Activated naive CD8-positive, alpha-beta T cell treated with anti-CD3 and anti-CD28 coated beads for 36 hours (primary cell): ENCODE measurements at places on chromosomes 16 and 17. TPM values are rescaled to one million over a fixed set of nuclear protein-coding genes. Genes with fewer than 3 reads are reported as not detected.

DNA sequence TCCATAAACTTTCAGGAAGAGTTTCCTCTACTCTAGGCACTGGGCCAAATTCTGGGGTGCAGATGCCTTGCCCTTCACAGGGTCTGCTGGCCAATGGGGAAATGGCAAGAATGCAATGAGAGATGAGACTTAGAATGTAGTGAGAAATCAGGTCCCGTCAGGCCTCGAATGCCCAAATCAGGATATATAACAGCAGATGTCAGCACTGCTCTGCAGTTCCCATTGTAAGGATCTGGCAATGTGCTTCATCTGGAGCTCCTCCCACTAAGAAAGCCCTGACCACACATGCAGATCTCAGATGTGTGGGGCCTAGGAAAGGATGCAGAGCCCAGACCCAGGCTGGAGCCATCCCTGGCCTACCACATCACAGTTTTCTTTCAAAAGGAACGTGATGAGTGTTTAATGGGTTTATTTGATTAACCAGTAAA is 13.9 kb upstream of the LPCAT2 start:
- H3K36me3 ChIP-seq = no peaks in the 10 kb centered on the region
- no peak overlapping the region for H3K27ac ChIP-seq
- H3K27me3 ChIP-seq = peaks cover 8% of the 10 kb centered on the region
- DNase-seq = no peak
- H3K4me3 ChIP-seq = no peak overlapping the region

DNA sequence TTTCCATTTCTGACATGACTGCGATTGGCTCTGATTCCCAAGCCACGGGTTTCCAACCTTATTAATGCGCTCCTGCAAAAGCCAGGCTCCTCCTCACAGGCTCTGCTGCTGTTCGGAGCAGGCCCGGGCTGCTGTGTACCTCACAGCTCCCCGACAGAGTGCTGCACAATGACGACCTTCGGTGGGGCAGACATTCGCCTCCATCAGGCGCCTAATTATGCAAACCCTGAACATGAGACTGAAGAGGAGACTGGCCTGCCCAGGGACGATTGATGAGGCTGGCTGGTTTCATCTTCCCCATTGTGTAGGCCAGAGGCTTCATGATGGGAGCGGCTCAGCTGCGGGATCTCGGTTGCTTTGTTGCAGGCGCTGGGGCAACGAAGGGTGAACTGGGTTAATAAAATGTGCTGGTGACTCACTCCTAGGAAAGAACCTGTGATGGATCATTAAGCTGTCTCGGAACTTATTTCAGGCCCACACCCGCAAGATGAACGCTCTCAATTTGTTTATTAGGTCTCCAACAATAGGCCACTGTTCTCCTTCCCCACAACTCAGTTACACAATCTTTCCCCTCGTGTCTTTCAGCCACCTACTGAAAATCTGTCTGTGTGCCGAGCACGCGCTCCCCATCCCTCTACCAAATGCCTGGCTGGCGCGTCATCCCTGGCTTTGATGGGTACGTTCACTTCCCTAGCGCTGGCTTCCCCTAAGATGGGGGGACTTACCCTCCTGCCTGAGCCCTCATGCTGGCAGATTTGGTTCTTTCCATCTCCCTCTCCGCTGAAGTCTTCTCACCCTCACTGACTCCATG is 27.2 kb upstream of the TOB1 start:
- DNase-seq = no peak
- H3K27me3 ChIP-seq = no peaks in the 10 kb centered on the region
- H3K27ac ChIP-seq = no peak overlapping the region
- H3K36me3 ChIP-seq = no peaks in the 10 kb centered on the region

- H3K27me3 ChIP-seq = peaks cover 77% of the 10 kb centered on the region
- no peak for DNase-seq
- no peaks in the 10 kb centered on the region for H3K36me3 ChIP-seq
- no peak overlapping the region for H3K27ac ChIP-seq
- peaks cover 2% of the 10 kb centered on the region for H3K4me1 ChIP-seq
Observed at GRCh38 chr17:49012769-49013255, 15.6 kb downstream of the IGF2BP1 start.

DNA sequence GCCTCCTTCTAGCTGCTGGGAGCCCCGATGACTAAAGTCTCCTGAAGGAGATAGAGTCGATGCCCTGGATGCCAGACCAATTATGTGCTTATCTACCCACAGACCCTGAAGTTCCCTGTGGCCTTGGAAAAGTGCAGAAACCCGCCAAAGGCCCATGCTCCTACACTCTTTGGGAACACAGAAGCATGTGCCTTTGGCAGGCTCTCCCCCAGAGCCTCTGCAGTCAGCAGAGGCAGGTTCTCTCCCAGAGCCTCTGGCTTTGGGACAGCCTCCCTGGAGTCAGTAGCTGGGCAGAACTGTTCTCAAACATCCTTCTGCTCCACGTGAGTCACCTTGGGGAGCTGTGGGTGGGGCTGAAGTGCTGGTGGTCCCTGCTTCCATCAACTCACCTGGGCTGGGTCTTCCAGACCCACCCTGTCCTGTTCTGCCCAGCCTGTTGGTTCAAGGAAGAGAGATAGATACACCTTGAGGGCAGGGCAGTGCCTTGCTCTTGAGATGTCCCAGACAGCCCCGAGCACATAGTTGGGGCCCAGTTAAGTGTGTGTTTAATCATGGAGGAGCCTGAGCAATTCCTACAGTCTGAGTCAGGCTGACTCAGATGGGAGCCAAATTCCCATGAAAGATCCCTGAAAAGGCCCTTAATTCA is 3.2 kb upstream of the CDK5RAP3 start:
- no peaks in the 10 kb centered on the region for H3K27me3 ChIP-seq
- H3K27ac ChIP-seq = no peak overlapping the region
- peaks cover 4% of the 10 kb centered on the region for H3K36me3 ChIP-seq

Gene VMO1
- total RNA-seq = not detected

GRCh38 chr17:63954402-63955063 is 18.2 kb downstream of the SCN4A start:
- peak overlapping the region; percentile 32 for H3K4me3 ChIP-seq
- H3K27me3 ChIP-seq = no peaks in the 10 kb centered on the region
- peak; percentile 38 for DNase-seq
- H3K4me1 ChIP-seq = peaks cover 19% of the 10 kb centered on the region
- H3K27ac ChIP-seq = peak overlapping the region; percentile 80

- peak within 1 kb of the TSS; percentile 94 for H3K4me3 ChIP-seq
- peak within 1 kb of the TSS; percentile 95 for H3K27ac ChIP-seq
- peak; percentile 81 for DNase-seq
- H3K4me1 ChIP-seq = peaks cover 53% of the 10 kb centered on the region
Observed at GRCh38 chr17:49210158-49211029, at the start of the genes ABI3 and GNGT2. Gene ABI3, plus strand, starts transcription at chr17:49210707. Its CDS starts 18 bp downstream, at chr17:49210725. Gene GNGT2, minus strand, starts transcription at chr17:49210574. Its CDS starts 3,152 bp downstream, at chr17:49207422.

DNA sequence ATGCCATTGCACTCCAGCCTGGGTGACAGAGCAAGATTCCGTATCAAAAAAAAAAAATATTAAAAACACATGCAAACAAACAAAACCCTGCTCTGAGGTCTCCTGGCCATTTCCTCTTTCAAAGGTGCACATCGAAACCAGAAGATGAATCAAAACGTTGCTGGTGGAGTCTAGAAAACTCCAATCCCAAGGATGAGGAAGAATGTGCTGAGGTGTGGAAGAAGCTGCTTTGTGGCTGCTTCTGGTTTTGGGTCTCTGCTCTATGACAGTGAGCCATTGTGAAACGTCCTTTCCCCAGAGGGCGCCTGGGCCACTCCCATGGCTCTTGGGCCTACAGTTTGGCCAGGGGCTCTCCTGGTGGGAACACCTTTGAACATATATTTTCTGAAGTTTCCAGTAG is 112.6 kb downstream of the IRF8 start:
- peaks cover under 1% of the 10 kb centered on the region for H3K27me3 ChIP-seq
- no peak overlapping the region for H3K27ac ChIP-seq

Gene CACNA1H
- total RNA-seq = 0.32 TPM

DNA sequence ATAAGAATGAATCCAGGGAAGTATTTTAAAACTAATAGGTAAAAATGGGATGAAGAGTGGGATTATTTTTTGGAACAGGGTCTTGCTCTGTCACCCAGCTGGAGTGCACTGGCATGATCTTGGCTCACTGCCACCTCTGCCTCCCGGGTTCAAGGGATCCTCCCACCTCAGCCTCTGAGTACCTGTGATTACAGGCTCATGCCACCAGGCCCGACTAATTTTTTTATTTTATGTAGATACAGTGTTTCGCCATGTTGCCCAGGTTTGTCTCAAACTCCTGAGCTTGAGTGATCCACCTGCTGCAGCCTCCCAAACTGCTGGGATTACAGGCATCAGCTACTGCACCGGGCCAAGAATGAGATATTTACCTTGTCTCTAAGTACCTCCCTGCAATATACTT is 22.1 kb downstream of the NSMCE1 start:
- peaks cover 85% of the 10 kb centered on the region for H3K4me1 ChIP-seq
- no peaks in the 10 kb centered on the region for H3K27me3 ChIP-seq
- H3K27ac ChIP-seq = peak overlapping the region; percentile 74
- H3K36me3 ChIP-seq = peaks cover 64% of the 10 kb centered on the region
- DNase-seq = no peak

Gene TEKT5
- not detected for total RNA-seq

Gene DHX38
- 80.5 TPM for total RNA-seq

DNA sequence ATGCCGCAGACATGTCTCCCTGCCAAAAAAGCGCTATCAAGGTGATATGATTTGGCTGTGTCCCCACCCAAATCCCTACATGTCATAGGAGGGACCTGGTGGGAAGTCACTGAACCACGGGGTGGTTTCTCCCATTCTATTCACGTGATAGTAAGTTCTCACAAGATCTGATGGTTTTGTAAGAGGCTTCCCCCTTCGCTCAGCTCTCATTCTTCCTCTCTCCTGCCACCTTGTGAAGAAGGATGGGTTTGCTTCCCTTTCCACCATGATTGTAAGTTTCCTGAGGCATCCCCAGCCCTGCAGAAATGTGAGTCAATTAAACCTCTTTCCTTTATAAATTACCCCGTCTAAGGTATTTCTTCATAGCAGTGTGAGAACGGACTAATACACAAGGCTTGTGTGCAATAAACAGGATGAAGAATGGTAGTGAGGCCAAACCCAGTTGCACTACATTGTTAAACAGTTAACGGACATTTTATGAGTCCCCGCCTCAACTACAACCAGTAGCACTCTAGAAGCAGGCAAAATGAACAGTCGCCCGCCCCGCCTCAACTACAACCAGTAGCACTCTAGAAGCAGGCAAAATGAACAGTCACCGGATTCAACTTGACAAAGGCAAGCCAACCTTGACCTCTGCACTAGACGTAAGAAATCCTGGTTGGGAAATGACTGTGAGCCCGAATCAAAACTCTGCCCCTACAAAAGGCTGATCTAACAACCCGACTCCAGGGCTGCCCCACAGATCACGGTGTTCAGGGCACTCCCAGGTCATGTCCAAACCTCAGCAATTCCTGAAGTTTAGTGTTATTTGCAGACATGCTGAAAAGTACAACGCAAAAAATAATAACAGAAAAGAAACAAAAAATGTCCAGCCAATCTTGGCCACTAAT is 26.3 kb downstream of the VPS53 start:
- no peaks in the 10 kb centered on the region for H3K27me3 ChIP-seq
- H3K4me1 ChIP-seq = no peaks in the 10 kb centered on the region
- no peak overlapping the region for H3K4me3 ChIP-seq
- no peak for DNase-seq

GRCh38 chr17:63826468-63827001 is 696 bp upstream of the PSMC5 start:
- peaks cover 74% of the 10 kb centered on the region for H3K4me1 ChIP-seq
- H3K36me3 ChIP-seq = peaks cover 70% of the 10 kb centered on the region
- H3K27ac ChIP-seq = peak overlapping the region; percentile 99
- DNase-seq = no peak
- H3K4me3 ChIP-seq = peak overlapping the region; percentile 96

Gene NUDT16L1
- 26.5 TPM for total RNA-seq

- H3K36me3 ChIP-seq = no peaks in the 10 kb centered on the region
- no peaks in the 10 kb centered on the region for H3K4me1 ChIP-seq
- H3K27ac ChIP-seq = no peak overlapping the region
- DNase-seq = no peak
- H3K4me3 ChIP-seq = no peak overlapping the region
- no peaks in the 10 kb centered on the region for H3K27me3 ChIP-seq
Observed at GRCh38 chr17:41638941-41639340, 14.6 kb upstream of the KRT17 start.

DNA sequence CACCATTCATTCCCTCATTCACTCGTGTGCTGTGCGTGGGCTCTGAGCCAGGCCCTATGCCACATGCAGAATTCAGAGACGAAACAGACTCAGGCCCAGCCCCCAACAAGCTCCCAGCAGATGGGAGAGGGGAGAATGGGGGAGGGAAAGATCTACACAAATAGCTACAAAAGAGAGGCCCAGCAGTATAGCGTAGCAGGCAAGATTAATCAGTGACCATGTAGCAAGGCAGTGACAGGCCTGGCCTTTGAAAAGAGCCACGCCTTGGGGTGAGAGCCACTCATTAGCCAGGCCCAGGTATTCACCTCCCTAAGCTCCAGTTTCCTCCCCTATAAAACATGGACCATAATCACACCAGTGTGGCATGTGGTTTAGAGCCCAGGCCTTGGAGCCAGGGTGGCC is 16.4 kb upstream of the KRT19 start:
- DNase-seq = no peak
- H3K27me3 ChIP-seq = no peaks in the 10 kb centered on the region
- H3K36me3 ChIP-seq = no peaks in the 10 kb centered on the region
- H3K27ac ChIP-seq = no peak overlapping the region
- H3K4me1 ChIP-seq = peaks cover 14% of the 10 kb centered on the region

Gene GINS3
- total RNA-seq = 28.5 TPM

DNA sequence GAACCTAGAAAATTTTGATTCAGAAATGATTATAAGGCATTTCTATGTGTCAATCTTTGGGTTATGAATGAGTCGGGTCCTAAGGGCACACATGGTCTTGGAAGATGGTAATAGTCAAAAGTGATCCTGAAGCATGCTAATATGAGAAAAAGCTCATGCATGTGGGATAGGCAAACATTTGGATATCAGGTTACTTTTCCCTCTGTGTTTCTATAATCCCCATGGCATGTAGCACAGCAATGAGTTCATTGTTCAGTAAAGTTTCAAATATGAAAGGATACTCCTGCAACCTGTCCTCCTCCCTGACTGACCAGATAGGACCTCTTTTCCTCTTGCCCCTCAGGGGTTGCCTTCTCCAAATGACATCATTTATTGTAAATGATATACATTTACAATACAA is 249.9 kb upstream of the MON1B start:
- no peak for DNase-seq
- H3K27me3 ChIP-seq = no peaks in the 10 kb centered on the region
- H3K4me1 ChIP-seq = no peaks in the 10 kb centered on the region
- no peak overlapping the region for H3K27ac ChIP-seq
- no peak overlapping the region for H3K4me3 ChIP-seq
- no peaks in the 10 kb centered on the region for H3K36me3 ChIP-seq

Gene SLC9A5
- 5.8 TPM for total RNA-seq

Gene OMG
- total RNA-seq = 0.14 TPM

GRCh38 chr17:74027444-74027843 is 176.0 kb upstream of the RPL38 start:
- H3K36me3 ChIP-seq = no peaks in the 10 kb centered on the region
- no peaks in the 10 kb centered on the region for H3K27me3 ChIP-seq
- no peak overlapping the region for H3K4me3 ChIP-seq
- H3K4me1 ChIP-seq = no peaks in the 10 kb centered on the region
- no peak for DNase-seq

Gene NPIPB8
- 0.39 TPM for total RNA-seq
